ENCODE measurements at places on chromosomes 3 and 15.

GRCh38 chr3:183022936-183023516 lies 42.7 kb upstream of the DCUN1D1 start:
- DNase-seq = no peak

DNA sequence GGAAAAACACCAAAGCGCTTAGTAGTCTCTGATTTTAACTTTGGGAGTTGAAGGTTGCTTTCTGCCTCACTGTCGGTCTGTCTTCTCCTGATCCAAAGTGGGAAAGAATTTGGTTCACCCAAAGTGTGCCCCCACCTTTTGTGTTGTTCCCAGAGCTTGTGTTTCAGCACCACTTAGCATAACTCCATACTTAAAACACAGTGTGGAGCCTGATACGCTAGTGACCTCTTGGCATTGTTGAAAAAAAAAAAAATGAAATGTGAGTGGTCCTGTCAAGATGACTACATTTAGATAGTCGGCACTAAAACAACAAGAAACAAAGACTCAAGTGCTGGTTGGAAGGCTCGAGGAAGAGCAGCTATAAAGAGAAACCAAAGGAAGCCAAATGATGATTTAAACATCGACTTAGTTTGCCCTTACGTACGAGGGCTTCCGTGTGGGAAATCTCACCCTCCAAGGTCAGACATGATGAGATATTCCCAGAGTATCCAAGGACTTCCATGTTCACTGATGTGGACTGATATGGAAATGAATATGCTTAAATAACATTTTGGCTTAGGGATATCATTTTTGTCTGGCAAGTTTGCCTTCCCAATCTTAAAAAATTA lies 178.8 kb downstream of the MEIS2 start:
- no peak for DNase-seq

GRCh38 chr3:46972396-46972795 lies 4.1 kb downstream of the CCDC12 start:
- DNase-seq = no peak

DNA sequence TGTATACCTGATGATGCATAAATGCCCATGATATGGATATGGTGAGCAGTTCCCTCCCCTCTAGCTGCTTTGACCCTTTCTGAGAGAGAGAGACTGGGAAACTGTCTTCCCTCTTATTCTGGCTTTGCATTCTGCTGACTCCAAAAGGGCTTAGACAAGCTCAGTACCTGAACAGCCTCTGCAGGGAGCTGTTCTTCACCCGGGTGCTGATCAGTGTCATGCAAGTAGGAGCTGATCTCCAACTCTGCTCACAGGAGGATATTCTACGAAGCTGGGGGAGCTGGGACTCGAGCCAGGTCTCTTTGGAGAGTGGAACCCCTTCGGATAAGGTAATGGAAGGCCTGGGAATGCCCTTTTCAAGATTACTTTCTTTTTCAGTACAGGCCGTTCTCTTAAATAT lies 237.1 kb downstream of the RYR3 start:
- DNase-seq = no peak

GRCh38 chr3:70640481-70640880 lies 328.0 kb upstream of the MDFIC2 start:
- no peak for DNase-seq

DNA sequence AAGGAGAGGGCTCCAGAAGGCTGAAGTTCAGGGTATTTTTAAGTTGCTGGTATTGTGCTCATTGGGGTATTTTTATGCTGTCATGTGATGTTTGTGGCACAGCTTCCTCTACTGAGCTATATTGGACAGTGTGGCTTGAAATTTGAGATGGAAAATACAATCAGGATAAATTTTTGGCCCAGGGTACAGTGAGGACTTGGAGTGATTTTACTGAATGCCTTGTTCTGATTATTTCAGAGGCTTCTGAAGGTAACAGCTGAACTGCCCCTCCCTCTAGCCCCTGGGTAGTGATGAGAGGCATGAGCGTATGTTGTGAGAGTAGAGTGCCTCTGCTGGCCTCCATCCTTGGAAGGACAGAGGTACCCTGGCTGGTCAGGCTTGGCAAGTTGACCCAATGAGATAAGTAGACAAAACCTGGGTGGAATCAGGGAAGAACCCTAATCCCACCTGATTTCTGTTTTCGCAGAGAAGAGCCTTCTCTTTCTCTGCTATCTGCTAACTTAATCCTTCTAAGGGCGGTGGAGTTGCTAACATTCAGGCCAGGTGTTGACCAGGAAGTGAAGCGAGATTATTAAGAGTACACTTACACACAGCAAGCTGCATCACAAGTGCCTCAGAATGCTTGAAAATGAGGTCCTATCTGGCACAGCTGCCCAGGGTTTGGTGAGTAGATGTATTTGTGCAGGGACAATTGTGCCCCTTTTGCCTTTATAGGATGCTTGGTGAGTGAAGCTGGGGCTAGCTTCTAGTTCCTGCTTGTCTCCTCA lies 98.1 kb upstream of the CLSTN2 start:
- DNase-seq = no peak

- no peak for DNase-seq
Observed at GRCh38 chr3:66993082-66993481, 5.0 kb upstream of the KBTBD8 start.

DNA sequence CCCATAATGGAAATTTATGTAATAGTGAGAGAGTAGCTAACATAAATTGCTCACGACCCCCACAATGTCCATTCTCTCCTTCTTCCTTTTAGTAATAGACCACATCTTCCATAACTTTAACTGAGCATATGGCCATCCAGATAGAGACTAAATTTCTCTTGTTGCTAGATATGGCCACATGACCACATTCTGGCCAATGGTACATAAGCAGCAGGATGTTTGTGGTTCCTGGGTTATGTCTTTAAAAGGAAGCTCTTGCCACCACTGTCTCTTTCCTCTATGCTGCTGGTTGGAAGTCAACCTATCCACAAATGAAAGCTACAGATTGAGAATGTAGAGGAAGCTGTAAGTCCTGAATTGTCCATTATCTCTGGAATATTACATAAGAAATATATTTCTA lies 59.7 kb upstream of the NPHP3 start:
- no peak for DNase-seq

DNA sequence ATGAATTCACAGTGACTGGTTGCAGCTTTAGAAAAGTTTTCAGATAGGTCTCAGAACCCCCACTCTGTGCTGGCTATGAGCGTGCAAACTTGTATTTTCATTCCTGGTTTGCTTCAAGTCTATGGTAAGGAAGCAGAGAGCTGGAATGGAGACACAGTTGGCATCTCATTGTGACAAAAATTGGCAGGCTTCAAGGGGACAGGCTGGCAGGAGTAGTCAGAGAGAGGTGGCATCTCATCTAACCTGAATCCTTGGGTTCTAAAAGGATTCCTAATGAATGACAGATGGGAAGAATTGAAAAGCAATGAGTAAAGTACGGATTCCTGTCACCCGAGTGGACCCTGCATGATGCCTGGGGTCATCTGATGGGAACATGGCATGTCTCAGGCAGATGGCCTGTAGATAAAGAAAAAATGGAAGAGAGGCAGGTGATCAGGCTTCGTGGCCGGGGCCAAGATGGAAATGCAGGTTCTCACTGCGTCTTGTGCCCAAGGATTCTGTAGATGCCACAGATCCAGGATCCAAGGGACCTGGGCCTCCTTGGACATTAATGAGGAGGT lies 89.4 kb upstream of the ABHD17C start:
- no peak for DNase-seq

- DNase-seq = no peak
Observed at GRCh38 chr3:188152660-188153436, 1.1 kb upstream of the LPP start.

DNA sequence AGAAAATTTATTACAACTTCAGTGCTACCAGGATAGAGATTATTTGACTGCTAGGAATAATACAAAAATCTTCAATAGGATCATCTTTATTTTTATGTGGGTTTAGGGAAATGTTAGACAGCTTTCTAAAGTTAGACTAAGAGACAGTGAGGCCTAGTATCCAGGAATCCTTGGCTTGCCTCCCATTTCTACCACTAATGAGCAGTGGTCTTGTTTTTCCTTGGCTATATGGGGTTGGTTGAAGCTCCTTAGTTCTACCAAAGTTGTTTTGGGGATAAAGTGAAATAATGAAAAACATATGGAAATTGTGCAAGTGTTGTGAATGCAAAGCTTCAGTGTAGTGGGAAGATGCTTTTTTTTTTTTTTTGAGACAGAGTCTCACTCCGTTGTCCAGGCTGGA lies 16.8 kb downstream of the AP4E1 start:
- no peak for DNase-seq

GRCh38 chr3:189771842-189772450 lies 140.8 kb downstream of the TP63 start:
- DNase-seq = no peak

DNA sequence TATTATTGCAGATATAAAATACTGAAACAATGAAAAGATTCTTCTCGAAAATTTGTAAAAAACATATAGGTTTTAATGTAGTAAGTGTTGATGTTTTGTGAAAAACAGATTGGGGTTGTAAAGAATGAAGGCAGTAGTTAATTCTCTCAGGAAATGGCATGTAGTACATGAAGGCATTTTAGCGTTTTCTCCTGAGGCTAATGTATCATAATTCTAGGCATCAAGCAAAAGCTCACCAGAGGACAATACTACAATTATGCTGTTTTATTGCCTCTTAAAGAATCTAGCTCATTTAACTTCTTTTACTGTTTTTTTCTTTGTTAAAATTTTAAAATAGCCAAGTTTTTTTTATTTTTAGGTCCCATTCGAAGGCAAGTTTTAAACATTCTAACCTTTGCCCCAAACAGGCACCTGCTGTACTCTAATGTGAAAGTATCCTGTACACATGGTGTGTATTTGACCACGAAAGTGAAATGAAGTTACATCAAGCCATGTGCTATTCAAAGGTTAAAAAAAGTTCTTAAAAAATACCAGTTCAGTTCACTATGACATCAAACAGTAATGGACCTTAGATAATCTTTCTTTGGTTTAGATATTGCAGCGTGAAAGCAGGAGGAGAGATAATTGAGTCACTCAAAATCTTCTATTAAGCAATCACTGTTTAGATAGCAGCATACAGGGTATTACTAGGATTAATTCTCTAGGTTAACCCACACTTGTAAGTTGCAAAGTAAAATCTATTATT lies 163.6 kb downstream of the ECT2 start:
- no peak for DNase-seq

DNA sequence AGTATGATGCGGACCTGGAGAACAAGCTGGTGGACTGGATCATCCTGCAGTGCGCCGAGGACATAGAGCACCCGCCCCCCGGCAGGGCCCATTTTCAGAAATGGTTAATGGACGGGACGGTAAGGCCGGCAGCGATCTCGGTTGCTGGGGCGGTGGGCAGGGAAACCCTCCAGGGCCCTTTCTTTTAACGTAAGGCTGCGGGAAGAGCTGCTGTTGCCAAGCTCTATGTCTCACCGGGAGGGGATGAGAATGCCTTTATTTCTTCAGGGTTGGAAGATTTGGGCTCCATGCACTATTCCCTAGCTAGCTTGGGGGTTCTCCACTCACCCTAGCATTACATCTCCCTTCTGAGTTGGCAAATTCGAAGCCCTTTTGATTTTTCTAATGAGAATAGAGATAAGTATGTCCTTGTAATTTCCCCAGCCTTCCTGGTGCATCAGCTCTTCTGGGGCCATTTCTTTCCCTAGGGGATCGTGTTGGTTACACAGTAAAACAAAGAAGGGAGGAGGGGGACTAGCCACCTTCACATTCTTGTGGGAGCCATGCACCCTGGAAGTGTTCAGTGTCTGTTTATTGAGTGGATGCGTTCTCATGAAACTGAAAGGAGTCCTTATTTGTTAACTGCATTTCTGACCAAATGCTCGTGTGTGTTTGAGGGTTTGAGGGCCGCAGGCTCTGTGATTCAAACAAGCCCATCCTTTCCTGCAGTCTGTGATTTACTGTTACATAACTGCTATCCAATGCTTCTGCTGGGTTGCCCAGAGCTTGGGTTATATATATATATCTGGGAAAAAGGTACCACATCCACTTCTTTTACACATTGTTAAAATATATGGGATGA lies 982 bp downstream of the TAGLN3 start:
- DNase-seq = no peak

DNA sequence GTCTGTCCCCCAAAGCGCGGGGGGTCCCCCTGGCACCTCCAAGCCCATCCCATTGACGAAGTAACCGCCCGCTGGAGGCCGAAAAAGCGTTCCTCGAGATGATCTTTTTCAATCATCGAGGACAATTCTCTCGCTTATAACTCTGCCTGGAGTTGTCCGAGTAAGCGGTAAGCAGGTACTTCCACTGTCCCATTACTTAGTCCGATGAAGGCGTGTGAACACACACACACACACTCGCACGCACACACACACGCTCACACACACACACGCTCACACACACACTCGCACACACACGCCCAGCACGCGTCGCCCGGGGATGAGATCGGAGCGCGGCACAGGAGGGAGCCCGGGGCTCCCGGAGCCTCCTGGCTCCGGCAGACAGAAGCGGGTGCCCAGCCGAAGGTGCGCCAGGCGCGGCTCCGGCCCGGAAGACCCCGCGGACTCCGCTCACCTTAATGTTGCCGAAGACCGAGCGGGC lies 430 bp downstream of the SLCO2A1 start:
- no peak for DNase-seq

GRCh38 chr15:68014219-68014618 lies 39.9 kb upstream of the PIAS1 start:
- no peak for DNase-seq

DNA sequence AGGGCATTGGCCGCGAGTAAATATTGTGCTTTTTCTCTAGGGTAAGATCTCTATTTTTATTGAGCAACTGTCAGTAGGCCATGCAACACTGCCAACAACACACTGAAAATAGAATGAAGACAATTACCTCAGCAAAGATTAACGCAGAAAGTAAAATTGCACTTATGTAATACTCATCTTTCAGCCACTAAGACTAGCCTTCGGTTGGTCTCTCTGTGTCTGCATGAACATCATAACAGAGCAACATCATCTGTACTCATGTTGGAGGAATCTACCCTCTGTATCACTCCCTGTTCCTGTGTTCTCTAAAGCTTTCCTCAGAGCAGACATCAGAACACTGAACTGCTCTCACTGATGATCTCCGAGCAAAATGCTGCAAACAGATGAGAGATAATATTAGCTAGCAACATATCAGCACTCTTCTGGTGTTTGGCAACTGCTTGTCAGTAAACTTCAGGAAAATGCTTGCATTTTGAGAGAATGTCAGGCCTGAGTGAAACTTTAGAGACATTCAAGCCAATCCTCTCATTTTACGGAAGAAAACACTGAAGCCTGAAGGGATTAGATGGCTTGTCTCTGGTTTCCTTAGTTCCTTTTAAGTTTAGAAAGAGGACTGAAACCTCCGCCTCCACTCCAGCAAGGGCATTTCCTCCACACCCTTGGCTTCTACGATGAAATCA lies 8.4 kb upstream of the LRRC3B start:
- DNase-seq = no peak

DNA sequence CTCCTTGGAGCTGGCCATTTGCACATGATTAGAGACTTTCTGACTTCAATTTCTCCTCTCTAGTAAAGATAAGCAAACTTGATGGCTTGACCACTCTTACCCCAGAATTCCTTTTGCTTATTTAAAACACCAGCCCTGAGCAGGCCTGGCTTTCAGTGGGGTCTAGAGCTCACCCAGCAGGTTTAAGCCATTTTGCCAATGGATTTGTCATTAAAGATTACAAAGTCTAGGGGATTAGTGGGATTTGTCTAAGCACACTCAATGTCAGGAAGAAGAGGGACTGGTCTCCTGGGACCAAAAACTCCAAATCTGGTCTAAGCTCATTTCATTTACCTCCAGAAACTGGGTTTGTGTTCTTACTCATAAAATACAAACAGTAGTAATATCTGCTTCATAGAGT lies 57.3 kb upstream of the SNTN start:
- DNase-seq = no peak
